ENCODE measurements at places on chromosomes 5 and 9. TPM values are rescaled to one million over a fixed set of nuclear protein-coding genes. Genes with fewer than 3 reads are reported as not detected.

FYB1 gene
- total RNA-seq = 0.32 TPM

DNA sequence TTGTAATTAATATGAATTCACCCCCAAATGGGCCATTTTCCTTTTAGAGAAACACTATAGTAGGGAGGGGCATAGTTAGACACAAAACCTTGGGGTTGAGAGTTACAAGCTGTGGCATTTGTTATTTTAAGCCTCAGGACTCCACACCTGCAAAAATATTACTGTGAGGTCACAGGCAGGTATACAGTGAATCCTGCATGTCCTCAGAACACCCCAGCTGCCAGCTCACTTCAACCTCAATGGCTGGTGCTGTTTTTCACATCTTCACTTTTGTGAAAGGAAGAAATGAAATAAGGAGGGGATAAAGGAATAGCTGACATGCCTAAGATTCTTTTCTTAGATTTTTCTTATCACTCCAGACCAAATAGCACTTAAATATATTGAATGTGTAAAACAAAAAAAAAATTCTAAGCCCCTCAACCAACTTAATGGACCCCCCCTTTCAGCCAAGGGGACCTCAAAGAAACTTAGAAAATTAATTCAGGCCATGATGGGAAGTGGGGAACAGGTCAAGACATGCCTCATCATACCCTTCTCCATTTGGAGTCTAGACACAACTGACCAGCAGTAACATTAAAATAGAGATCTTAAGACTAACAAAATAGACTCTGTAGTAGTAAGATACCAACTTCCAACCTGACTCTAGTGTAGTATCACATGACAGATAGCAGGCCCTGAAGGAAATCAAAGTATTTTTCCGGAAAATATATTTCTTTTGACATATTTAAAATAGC is 9.2 kb downstream of the C9orf85 start:
- no peak for DNase-seq

DNA sequence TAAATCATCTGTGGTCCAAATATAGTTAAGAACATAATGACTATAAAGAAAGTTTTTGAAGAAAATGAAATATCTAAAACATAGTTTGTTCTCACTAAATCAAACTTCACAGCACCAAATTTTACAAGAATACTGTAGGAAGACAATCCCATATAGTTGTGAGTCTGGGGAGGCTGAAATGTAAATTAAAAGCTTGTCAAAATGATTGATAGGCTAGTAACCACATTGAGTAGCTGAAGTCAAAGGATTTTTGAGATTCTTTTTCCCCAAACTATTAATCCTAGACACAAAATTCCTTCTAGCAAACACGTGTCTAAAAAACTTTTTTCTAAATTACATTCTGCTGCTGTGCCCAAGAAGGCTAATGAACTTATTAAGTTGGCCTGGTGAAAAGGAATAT is 13.0 kb downstream of the BHMT start:
- no peak for DNase-seq

DNA sequence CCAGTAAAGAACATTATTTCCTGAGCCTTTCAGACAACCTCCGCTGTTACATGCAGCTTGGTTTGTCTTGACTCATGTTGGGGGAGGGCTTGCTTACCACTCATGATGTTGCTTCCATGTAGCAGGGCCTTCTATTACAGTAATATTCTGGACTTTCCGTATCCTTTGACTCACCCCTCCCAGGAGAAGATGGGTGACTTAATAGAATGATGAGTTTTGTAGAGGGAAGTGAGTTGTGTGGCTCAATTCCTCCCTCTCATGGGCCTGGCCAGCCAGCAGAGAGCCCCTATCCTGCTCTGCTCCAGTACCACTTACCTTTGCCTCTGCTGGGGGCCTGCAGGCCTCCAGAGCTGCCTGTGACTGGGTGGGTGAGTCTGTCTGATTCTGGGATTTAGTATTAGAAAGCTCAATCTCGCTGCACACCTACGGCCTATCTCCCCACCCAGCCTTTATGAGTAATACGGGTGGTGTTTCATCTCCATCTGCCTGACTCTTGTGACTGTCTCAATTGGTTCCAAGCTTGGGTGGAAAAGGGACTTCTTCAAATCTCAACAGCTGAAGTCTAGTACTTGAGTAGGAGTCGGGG is 52.6 kb upstream of the KLF9 start:
- DNase-seq = peak; percentile 65
